ENCODE measurements at places on chromosomes 7 and 10.
A peak's percentile ranks its signal among the peaks of the same experiment; 100 is the strongest.

- DNase-seq = no peak
Observed at GRCh38 chr10:133055470-133055869, 32.3 kb upstream of the ADGRA1 start.

- no peak for DNase-seq
Observed at GRCh38 chr7:1569440-1569832, 396 bp downstream of the PSMG3 start.

DNA sequence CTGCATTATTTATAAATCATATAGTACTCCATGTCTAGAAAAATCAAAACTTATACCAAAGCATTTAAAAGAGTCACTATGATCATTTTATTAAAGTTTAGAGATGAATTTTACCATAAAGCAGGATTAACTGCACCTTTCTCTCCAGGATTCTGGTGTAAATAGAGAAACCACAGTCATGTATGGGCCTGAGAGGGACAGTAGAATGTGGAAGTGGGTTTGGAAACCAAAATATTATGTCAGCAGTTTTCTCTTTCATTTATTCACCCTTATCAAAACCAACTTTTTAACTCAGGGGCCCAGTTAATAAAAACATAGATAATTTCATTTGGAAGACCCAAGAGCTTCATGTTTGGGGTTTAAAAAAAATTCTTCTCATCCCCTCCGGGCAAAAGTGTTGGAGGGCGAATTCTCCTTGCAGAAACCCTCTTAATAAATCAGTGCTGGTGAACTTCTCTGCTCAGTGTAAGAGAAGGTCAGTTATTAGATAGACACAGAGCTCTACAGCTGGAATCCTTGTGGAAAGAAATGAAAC, 266.2 kb downstream of the CREB5 start:
- no peak for DNase-seq

DNA sequence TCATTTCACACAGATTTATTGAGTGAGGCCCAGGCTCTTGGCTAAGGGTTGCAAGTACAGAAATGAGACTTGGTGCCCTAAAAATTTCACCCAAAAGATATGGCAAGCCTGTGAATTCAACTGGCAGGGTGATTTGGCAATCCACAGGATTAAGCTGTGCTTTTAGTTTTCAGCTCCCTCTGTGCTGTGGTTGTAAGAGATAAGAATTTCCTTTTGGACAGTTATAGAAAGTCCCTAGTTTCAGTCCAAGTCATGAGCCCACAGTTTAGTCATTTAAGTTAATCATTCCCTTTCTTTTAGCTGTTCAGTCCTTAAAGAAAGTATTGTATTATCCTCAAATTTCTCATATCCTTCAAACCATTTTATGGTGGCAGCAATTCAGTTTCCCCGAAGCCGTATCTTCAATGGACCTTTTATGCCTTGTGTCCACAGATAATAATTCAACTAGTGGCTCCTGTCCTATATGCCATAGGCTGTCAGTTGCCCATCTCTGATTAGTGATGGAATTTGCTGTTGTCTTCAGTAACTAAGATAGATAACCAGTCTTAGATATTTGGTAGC, 73.4 kb upstream of the NAMPT start:
- no peak for DNase-seq

GRCh38 chr7:158140538-158141220, 446.9 kb downstream of the PTPRN2 start:
- no peak for DNase-seq

DNA sequence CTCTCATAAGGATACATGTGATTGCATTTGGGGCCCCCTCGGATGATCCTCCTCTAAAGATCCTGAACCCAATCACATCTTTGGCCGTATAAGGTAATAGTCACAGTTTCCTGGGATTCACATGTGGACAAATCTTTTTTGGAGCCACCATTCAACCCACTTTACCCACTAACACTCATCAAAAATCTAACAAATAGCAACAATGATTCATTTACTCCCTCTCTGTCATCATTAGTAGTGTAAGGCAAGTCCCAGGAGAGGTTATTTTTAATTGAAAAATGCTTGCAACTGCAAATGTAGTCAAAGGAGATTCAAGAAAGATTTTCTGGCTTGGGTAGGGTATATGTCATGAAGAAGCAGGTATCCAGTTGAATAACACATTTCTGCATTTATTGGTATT, 9.9 kb upstream of the SMKR1 start:
- no peak for DNase-seq

DNA sequence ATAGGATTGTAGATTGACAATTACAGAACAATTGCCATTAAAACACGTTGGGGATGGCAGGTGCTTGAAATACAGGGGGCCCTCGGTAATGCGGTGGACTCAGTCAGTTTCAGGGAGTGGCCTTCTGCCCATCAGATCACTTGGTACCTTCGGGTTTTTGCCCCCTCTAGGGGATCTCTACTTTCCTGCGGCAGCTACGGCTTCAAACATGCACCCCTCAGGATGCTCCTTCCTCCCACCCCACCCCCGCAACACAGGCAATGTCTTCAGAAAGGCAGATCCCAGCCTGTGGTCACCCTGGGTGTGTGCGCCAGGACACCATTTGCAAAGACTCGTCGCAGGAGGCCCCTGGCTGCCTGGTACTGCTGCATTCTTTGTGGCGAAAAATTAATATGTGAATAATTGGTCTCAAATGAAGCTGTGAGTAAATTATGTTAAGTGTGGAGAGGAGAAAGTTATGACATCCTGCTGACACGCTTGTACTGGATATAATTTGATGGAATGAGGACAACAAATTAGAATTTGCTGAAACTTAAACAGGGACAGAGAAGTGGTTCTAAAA, 431.0 kb upstream of the MKI67 start:
- DNase-seq = no peak

DNA sequence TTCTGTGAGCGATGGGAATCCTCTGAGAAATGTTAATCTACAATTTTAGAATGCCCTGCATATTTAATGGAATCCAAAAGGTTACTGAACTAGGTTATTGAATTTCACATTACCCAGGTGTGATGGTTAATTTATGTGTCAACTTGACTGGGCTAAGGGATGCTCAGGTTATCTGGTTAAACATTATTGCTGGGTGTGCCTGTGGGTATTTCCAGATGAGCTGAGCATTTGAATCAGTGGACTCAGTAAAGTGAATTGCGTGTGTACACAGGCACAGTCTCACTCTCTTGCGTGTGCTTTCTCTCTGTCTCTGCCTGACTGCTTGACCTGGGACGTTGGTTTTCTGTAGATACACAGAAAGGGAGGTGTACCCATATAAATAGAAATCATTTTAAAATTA, 21.7 kb downstream of the RNF32 start:
- no peak for DNase-seq

DNA sequence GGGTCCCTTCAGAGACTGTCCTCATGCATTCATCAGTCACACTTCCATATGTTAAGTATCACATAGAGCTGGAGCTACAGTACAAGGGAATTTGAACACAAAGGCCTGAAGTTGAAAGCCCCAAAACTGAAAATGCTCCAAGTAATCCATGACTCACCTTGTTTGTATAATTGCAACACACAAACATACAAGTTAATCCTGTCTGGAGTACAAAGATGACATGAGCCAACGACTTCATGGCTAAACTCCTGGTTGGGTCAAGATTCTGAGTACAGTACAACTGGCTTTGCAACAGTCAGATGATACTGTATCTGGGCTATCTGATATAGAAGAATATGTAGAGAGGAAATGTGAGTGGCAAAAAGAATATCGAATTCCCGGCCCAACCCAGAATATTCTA, 73.1 kb upstream of the AASS start:
- DNase-seq = no peak

DNA sequence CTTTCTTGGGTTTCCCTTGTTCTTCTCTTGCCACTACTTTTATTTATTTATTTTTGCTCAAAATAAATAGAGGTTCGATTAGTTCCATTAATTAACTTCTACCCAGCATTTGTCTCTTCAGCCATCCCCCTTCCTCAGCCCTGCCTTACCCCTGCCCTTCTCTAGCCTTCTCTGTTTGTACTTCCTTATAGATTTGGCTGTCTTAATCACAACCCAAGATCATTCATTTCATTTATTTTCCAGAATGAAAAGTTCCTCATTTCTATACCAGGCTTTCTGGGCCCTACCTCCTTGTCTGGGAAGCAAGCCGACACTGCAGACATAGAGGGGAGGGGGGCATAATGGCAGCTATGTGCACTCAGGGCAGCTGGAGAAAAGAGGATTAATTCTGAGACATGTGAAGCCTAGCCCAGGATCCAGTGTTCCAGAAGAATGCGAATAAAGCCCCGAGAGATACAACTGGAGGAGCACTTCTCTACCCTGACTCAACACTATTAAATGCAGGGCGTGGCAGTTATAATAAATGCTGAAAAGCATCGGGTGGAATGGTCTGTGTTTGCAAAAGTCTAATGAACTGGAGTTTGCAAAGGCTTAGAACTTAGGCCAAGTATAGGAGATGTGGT, 6.4 kb upstream of the PDCD4 start:
- DNase-seq = no peak

- DNase-seq = peak; percentile 55
Observed at GRCh38 chr7:521221-522070, 1.8 kb upstream of the PDGFA start.

DNA sequence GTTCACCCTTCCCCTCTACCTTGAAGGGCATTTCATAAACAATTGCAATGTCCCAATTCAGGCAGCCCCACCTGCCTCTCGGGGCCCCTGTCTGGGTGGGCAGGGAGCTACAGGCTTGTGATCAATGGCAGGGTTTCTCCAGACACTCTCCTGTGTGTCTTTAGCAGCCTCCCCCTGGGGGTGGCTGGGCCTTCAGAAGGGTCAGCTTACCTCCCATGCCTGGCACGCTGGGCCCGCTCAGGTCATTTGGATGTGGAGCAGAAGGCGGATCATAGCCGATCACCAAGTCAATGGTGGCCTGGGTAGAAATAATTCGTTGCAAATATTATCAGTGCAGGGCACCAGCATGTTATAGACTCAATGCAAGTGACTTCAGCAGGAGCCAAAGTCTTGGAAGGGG, 56.3 kb downstream of the MYOF start:
- no peak for DNase-seq

DNA sequence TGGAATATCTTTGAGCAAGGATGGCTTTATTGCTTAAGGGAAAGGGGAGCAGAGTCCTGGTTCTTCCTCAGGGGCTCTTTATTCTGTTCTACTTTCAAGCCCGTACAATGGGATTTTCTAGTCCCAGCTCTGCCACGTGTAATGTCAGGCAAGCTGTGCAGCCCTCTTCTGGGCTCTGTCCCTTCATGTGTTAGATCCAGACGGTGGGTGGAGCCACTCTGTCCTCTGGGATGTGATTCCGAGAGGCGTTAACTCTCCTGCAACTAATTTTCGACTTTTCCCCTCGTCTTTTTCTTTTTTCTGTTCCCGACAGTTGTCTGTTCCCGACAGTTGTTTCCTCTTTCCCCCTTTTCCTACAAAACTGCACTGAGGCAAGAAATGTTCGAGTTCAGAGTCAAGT, 34.8 kb downstream of the FBH1 start:
- DNase-seq = no peak

DNA sequence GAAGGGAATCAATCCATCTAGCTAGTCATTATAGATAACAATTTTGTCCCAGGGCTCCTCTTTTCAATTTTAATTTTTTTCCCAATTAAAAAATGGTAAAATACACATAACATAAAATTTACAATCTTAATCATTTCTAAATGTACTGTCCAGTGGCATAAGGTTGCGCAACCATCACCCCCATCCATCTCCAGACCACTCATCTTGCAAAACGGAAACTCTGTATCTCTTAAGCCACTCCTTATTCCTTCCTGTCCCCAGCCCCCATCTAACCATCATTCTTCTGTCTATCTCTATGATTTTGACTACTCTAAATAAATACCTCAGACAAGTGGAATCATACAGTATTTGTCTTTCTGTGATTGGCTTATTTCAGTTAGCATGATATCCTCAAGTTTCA, 46.1 kb upstream of the RAB18 start:
- no peak for DNase-seq

DNA sequence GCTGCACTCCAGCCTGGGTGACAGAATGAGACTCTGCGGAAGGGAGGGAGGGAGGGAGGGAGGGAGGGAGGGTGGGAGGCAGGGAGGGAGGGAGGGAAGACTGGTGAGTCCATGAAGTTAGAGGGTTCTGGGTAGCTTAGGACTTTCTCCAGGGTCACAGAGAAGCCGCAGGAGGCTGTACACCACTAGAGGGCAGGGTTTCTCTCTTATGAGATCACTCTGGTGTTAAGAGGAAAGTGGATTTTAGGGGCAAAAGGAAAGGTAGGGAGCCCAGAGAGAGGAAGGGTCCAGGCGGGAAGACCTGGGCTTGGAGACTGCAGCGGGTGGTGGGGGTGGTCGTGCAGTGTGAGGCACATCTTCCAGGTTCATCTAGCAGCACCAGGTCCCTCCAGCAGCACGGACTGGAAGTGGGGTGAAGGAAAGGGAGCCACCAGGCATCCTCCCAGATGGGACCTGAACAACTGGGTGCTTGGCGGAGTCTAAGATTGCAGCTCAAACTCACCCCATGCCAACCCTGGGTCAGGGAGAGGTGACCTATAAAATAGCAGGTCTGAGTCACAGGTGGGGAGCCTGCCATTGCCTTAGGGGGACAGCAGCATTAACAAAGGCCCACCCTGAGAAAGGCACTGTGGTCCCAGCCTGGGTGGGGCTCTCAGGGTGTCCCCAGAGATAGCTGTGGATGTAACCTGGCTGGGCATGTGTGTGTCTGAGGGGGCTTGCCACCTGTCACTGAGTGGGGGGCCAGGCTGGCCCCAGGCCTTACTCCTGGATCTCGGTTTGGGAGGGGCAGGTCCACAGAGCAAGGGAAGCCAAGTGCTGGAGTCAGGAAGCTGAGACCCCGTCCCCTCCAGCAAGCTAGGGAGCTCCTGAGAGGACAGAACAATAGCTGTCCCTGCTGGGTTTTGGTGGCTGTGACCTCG, 48.5 kb upstream of the SLC29A3 start:
- DNase-seq = peak; percentile 72

DNA sequence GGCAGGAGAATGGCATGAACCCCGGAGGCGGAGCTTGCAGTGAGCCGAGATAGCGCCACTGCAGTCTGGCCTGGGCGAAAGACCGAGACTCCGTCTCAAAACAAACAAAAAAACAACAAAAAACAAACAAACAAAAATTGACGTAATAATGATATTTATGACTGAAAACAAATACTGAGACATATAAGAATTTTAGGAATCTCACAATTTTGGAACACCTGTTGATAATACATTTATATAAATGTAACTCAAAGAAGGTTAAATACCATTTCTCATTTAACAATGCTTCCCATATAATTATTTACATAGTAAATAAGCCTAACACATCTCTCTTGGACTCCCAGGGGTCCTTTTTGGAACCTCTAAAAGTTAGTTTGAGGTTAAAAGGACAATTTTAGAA, 102.2 kb upstream of the CCNY start:
- DNase-seq = no peak

GRCh38 chr7:84364708-84365107, 170.1 kb upstream of the SEMA3A start:
- no peak for DNase-seq

DNA sequence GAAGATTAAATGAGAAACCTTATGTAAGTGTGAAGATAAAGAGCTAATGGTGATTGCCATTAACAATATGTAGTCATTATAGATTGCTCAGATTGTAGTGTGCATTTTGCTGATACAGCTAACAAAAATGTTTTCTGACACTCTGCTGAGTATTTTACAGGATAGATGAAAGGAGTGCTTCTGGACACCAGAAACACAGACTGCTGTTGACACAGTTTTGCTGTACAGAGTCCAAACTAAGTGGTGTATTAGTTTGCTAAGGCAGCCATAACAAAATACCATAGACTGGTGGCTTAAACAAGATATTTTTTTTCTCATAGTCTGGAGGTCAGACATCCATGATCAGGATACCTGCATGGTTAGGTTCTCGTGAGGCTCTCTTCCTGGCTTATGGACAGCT, 2.2 kb downstream of the SMC3 start:
- DNase-seq = no peak

GRCh38 chr7:39321909-39322498, 244.2 kb upstream of the YAE1 start:
- DNase-seq = no peak

All from WTC11 (cell line).